ENCODE measurements at places on chromosomes 2 and 18.
A peak's percentile ranks its signal among the peaks of the same experiment; 100 is the strongest.

- DNase-seq: no peak
Observed at GRCh38 chr2:35220461-35220860, 1135.1 kb upstream of the CRIM1 start.

DNA sequence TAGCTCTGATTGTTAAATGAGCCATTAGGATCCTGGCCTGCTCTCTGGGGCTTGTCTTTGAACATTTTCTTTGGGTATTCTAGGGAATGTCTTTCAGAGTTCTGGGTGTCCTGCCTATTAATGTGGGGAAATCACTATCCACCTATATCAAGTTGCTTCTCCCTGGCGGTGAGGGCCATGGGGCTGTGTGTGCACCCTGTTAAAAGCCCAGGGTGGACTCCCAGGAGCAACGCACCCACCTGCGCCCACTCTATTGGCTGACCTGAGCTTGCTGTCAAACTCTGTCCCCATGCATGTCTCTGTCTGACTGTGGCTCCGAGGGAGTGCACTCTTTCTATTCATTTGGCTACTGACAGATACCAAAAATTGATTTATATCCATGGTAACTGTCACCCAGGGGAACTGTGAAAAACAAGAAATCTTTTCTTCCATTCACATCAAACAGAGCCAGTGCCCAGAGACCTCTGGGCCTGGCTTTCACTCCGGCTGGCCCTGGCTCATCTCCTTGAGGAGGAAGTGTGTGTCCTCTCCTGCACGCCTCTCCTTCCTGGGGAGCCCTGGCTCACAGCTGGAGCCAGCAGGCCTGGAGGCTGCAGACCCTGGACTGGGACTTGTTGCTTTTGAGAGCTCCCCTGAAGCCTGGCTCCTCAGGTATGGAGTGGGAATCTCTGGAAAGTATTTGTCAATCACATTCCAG lies 10.5 kb upstream of the TOGARAM2 start:
- no peak for DNase-seq

DNA sequence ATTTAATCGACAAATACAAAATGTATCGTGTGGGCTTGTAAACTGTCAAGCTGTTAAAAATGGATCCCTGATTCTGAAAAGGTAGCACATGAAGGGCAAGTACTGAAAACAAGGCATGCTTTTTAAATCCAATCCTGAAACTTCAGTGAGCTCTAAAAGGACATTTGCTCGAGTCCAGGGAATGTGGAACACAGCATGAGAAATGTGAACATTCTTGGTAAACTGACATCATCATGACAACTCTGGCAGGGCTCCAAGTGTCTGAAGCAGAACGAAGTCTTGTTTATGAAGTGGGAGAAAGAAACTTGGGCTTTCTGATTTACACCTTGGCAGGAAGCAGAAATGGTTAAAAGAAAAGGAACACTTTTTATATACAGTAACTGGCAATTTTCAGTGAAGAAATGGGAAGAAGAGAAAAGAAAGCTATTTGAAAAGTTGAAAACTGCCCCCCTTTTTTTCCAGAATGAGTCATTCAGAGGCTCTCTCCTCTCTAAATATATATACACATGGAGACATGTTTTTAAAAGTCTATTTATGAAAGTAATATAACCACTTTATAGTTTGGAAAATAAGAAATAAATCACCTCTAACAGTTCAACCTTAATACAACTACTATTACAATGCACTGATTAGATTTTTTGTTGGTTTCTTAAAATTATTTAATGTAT lies 120.8 kb downstream of the GAREM1 start:
- no peak for DNase-seq

- no peak for DNase-seq
Observed at GRCh38 chr2:208983486-208983885, 440.4 kb upstream of the MAP2 start.

DNA sequence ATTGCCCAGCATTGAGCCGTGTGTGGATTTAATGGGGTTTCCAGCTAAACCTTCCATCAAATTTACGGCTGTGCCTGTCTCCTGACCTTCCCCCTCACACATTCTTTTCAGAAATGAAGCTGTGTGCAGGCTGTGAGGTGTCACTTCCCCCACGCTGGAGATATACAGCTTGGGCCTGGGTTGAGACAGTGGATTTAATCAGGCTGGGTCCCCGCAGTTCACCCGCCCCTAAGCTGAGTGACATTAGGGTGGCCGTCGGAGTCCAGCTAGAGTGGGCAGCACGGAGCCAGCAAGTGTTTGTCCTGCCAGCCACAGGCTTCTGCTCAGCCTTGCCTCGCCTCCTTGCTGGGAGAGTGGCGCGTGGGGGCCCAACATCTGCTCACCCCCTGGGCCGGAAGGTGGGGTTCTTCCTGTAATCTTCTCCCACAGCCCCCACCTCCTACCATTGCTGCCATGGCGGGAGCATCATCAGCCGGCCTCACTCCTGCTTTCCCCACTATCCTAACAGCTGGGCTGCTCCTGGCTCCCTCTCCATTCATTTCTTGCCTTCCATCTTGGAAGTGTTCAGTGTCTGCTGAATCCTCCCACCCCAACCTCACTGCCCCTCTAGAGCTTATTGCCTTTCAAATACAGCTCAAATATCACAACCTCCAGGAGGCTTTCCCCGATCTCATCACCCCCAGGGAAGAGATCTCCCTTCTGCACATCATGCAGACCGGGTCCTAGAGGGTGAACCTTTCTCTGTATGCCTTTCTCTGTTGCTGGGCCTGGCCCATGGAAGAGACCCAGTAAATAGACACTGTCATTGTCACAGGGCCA lies 149.0 kb downstream of the GLI2 start:
- DNase-seq: no peak

- DNase-seq: no peak
Observed at GRCh38 chr2:241900251-241901017, 30.9 kb downstream of the RTP5 start.

DNA sequence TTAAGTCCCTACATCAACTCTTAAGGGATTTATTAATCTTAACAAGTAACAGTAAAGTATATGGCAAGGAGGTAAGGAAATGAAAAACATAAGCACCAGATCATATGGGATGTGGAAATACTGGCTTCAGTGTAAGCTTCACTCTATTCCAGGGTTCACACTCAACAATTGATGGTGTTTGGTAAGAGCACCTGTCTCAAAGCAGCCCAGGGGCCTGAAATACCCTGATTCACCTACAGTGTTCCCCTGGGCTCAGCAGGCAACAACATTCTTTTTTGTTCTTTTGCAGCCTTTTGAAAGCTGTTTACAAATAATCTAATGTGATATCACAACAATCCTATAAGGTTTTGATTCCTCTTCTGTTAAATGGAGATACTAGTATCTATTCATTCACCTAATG lies 1.2 kb upstream of the MLPH start:
- no peak for DNase-seq

DNA sequence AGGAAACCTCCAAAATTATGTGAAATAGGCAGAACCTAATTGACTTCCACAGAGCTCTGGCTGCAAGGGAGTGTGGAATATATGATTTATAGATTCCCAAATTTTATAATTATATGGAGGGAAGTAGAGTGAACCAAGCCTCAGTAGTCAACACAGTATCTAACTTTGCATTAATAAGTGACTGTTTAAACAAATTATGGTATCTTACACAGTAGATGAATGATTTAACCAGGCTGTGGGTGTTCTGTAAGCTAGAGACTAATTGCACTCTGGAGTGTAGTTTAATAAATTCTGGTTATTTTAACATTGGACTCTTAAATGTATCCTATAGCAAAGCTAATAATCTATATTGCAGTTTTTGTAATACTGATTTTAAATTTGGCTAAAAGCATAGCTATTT lies 183.5 kb downstream of the KIAA1328 start:
- no peak for DNase-seq

DNA sequence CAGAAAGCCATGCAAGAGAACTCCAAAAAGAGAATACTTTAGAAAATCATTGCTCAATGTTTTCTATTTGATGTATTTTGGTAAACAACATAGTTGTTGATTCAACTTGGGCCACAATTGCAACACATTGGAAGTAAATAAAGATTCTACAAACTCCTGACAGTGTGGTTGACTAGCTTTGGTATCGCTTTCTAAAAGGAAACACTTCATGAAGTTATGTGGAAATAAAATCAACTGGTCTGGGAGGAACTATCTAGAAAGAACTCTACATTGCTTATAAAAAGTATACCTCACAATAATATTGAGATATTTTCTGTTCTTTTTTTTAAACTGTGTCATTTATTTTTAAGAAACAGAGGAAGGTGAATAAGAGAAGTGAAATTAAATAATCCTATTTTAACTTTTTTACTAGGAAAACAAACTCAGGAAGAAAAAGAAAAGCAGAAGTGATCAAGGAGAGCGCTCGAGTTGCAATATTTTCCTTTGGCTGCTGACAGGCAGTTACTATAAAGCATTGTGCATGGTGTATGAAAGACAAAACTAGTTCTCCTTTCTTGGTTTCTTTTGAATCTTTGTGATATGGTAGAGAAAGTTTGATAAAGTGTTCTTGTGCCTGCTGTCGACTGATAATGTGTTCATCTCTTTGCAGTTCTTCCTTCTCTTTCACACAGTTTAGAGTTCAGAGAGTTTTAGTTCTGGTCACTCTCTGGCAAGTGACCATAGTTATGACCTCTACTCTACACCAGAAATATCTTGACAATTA lies 3.0 kb downstream of the DHRS9 start:
- DNase-seq: no peak

DNA sequence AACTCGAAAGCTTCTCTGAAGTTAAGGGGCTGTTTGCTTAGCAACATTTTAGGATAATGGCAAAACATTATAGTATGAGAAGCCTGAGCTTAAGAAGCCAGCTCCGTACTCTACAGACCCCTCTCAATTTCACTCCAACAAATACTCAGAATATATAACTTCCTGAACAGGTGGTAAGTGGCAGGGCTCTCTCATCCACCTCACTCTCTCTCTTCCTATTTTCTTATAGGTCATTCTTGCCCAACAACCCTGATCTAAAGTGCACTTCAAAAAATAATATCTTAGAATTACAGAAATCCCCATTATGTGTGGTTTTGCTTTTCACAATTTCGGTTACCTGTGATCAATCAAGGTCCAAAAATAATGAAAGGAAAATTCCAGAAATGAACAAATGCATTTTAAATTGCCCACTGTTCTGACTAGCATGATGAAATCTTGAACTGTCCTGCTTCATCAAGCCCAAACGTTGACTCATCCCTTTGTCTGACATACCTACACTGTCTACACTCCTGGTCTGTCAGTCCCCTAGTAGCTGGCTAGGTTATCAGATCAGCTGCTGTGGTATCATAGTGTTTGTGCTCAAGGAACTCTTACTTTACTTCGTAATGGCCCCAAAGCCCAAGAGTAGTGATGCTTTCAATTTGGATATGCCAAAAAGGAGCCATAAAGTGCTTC lies 122.8 kb upstream of the COL5A2 start:
- DNase-seq: no peak

DNA sequence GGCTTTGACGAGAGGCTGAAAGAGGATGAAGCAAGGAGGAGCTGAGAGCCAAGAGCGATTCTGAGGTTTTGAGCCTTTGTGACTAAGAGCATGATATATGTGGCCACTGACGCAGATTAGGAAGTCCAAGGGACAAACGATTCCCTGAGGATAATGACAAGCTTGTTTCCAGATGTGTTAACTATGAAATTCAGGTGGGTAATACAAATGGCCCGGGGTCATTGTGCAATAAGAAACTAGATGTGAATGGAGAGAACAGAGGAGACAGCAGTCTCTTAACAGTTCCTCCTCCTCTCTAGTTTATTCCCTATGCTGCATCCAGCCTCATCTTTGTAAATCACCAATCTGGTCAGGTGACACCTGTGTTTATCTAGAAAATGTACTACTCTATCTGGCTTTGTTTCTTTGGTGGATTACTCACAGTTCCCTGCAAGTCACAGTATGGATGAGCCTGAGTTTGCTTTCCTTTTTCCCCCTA lies 84.2 kb downstream of the SOCS6 start:
- DNase-seq: no peak

- no peak for DNase-seq
Observed at GRCh38 chr2:205270689-205271088, 411.6 kb upstream of the NRP2 start.

DNA sequence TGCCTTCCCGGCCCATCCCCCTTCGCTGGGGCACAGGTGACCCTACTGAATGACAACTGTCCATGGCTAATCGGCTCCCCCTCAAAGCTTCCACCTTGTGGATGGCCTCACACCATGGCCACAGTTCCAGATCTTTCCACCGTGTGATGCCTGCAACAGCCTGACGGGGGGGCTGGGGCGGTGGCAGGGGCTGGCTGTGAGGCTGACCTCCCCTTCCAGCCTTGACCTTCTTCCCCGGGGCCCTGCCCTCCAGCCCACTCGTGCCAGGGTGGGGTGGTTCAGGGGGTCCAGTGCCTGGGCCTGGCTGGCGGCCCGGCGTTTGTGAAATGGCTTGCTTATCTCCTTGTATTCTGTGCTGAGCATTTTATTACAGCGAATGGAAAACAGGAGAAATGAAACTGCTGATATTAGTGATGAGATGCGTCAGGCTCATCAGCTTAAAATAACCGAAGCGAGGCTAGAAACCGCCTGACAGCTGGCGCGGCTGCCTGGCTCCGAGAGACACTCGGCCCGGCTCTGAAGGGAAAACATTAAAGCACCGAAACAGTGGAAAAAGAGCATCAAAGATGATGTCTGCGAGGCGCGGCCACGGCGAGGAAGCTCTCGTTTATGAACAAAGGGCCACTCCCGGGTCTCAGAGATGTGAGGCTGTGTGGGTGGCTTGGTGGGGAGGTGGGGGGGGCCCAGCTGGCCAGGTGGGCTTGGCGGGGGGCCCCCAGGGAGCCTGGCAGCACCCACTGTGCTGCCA lies 916 bp upstream of the PDCD1 start:
- peak; percentile 74 for DNase-seq

DNA sequence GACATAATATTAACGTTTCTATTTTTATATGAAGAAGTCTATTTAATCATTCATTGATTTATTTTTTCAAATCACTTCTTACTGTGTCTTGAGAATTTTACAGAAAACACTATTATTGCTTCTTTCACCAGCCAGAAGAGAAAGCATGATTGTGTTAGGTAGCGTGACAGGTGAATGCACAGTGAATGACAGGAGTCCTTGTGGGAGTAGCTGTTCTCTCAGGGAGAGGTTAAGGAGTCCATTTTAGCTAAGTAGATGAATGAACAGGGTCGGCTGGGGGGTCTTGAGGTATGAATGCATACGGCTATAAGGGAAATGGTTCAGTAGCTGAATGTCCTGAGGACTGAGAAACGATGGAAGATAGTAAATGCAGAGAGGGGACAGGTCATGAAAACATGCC lies 56.2 kb downstream of the CTNNA2 start:
- DNase-seq: no peak

DNA sequence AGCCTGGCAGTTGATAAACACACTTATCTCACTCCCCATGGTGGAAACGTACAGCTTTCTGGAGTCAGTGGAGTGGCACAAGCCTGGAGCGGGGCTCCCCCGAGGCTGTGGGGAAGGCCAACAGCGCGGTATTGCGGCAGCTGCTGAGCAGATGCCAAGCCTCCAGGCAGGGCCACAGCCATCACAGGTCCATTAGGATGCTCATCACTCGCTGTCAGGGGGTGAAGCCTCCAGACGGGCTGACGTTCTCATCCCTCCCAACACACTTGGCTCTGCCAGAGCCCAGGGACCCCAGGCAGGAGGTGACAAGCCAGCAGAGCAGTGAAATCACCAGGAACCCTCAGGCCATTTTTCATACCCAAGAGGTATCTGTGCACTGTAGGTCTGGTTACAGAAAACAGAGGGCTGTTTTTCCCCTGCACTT lies 529.2 kb upstream of the KLHL29 start:
- no peak for DNase-seq

- DNase-seq: no peak
Observed at GRCh38 chr2:229230256-229230655, 40.8 kb downstream of the PID1 start.

Measured in activated naive CD4-positive, alpha-beta T cell treated with Interleukin-2 at 50 U/mL for 16 hours (primary cell).